ENCODE measurements at places on chromosomes 1 and 21.

GRCh38 chr1:158121604-158122254, 59.0 kb upstream of the CD1D start:
- no peak for DNase-seq

DNA sequence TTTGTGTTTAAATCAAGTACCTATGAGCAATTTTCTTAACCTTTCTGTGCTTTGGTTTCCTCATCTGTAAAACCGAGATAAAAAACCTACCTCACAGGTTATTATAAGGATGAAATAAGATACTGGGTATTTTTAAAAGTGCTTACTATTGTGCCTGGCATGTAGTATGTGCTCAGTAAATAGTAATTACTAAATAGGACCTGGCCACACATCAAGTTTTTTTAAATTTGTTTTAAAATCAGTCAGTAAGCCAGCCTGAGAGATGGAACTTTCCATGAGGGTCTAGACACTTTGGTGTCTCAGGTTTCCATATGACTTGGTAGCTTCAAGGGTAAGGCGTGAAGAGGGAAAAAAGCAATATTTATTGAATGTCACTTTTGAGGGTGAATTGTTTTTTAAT, 7.0 kb upstream of the ATF3 start:
- DNase-seq: no peak

DNA sequence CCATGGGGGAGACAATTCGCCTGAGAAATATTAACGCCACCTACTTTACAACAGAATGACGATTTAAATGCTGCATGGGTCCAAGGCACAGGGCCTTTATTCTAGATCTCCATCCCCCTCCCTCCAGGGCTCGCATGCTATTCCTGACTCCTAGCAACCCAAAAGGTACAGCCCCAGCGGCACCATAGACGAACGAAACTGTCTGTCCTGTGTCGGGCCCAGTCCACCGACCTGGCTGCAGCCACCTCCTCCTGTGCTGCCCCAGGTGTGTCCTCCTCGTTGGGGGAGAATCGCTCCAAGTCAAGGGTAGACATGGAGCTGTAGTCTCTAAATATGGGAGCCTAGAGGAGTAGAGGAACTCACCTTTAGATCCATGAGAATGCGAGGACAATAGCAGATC, 196.5 kb downstream of the TOMM20 start:
- no peak for DNase-seq

DNA sequence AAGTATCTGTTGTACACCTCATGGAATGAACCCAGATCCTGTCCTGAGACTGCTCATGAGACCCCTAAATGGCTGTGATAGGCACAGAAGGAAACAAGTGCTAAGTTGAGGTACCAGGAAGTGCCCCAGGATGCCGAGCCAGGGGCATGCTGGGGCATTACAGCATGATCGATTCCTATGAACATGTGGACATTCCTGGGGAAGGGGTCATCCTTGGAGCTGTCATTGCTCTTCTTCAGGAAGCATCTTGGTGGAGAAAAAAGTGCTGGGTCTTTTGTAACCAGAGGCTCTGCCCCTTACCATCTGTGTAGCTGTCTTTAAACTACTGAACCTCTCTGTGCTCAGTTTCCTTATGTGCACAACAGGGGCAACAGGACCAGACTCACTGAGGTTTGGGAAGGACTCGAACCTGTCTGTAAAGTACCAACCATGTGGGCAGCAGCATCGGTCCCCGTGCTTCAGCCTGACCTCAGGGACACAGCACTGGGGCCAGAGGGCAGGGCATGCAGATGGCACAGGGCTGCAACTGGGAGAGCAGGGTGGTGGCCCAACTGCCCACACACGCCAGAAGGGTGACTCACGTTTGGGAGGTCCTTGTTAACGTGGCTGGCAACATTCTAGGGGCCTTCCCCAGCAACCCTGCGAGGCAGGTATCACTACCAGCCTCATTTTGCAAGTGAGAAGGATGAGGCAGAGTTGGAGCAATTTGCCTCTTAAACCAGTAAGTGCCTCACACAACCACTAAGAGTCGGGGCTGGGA, 142.3 kb upstream of the EDN2 start:
- peak; percentile 53 for DNase-seq

GRCh38 chr1:9589144-9589718, 520 bp downstream of the TMEM201 start:
- peak; percentile 52 for DNase-seq

- no peak for DNase-seq
These were observed 72.9 kb downstream of the AGPAT3 start for GRCh38 chr21:43937891-43938309.

GRCh38 chr21:43315244-43316137, 111.4 kb downstream of the SIK1 start:
- no peak for DNase-seq

DNA sequence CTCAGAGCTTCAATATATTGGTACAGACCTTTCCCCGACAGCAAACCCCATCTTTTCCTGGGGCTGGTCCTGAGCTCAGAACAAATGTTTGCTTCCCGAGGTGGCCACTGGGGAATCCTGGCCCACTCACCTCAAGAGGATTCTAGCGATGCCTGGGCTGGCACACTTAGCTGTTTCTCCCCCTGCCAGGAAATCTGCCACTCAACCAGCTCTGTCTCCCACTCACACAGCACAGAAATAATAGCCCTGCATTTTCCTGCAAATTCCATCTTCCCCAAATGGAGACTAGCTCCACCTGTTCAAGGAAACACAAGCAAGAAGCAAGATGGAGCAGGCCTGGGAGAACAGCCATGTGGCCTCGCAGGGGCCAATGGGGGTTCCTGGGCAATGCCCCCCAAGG, 21.1 kb downstream of the KCNN3 start:
- DNase-seq: no peak

- no peak for DNase-seq
These were observed 3.7 kb downstream of the RORC start for GRCh38 chr1:151827853-151828252.

GRCh38 chr1:183730886-183731573, 73.9 kb upstream of the RGL1 start:
- no peak for DNase-seq

GRCh38 chr1:177278626-177279390, 108.0 kb downstream of the BRINP2 start:
- DNase-seq: no peak

- peak; percentile 9 for DNase-seq
These were observed 43.2 kb upstream of the POFUT2 start for GRCh38 chr21:45330851-45331261.

DNA sequence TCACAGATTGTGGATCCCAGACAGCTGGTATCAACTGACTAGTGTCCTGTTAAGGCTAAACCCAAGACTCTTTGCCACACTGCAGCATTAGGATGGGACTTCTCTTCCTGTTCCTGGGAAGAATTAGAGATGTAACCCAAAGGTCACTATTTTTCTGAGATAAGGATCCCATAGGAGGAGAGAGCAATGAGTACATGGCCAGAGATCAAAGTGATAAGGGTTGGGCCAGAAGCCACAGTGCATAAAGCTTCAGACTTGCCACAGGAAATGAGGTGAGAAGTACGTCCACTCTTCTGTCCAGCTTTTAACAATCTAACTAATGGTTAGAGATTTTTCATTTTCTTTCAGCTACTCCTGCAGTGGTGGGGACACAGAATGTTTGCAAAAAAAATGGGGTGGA, at the start of gene HSD3B1:
TSS of gene HSD3B1 (plus strand) at position 270 of the 400 bp plus-strand sequence. CDS start 267 bp downstream, outside the sequence.
- no peak for DNase-seq

- no peak for DNase-seq
These were observed 14.8 kb downstream of the ARHGEF11 start for GRCh38 chr1:157030728-157031127.

DNA sequence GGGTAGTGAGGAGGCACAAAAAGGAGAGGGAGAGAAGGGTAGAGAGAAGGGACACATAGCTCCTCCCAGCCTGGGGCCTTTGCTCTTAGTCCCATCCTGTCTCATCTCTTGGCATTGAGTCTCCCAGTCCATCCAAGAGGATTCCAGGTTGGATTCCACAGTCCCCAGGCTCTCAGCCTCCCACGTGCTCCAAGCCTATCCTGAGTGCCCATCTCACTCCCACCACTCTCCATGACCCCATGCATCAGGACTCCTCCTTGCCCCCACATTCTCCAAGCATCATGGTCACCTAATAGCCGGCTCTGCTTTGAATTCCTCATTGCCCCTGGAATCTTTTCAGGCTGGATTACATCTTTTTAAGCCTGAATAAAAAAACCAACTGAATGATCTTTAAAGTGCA, 87.9 kb downstream of the DSCAM start:
- no peak for DNase-seq

DNA sequence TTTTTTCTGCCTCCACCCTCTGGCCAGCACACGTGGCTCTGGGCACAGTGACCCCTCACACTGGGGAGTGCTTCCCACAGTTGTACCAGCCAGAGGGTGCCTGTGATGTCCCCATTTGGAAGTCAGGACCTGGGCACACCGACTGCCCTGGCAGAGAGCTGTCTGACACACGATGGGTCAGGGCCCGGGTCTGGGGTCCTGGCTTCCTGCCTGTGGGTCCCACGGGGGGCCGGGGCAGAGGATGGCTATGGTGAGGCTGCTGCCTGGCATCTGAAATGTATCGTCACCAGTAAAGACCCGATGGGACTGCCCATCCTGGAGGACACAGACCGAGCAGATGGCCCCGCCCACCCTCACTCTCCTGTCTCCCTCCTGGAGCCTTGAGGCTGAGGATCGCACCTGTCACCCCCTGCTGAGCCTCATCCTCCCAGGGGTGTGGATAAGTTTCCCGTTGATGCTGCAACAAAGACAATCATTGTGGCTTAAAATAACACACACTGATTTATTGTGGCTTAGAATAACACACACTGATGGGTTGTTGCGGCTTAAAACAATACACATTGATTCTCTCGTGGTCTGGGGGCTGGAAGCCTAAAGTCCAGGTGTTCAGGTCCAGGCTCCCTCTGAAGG, 88.8 kb upstream of the TTC34 start:
- DNase-seq: no peak

GRCh38 chr1:213457733-213458132, 406.7 kb downstream of the RPS6KC1 start:
- no peak for DNase-seq

DNA sequence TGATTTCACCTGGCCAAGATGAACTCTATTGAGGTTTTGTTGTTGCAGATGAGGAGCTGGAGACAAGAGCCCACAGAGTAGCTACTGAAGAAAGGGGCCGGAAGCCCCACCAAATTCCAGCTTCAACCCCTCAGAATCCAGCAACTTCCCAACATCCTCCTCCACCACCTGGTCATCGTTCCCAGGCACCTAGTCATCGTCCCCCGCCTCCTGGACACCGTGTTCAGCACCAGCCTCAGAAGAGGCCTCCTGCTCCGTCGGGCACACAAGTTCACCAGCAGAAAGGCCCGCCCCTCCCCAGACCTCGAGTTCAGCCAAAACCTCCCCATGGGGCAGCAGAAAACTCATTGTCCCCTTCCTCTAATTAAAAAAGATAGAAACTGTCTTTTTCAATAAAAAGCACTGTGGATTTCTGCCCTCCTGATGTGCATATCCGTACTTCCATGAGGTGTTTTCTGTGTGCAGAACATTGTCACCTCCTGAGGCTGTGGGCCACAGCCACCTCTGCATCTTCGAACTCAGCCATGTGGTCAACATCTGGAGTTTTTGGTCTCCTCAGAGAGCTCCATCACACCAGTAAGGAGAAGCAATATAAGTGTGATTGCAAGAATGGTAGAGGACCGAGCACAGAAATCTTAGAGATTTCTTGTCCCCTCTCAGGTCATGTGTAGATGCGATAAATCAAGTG, 14.3 kb downstream of the CD2 start:
- DNase-seq: no peak

- DNase-seq: no peak
These were observed 134.5 kb upstream of the MROH9 start for GRCh38 chr1:170800812-170801211.

GRCh38 chr1:21955501-21956281, 18.6 kb upstream of the HSPG2 start:
- no peak for DNase-seq

DNA sequence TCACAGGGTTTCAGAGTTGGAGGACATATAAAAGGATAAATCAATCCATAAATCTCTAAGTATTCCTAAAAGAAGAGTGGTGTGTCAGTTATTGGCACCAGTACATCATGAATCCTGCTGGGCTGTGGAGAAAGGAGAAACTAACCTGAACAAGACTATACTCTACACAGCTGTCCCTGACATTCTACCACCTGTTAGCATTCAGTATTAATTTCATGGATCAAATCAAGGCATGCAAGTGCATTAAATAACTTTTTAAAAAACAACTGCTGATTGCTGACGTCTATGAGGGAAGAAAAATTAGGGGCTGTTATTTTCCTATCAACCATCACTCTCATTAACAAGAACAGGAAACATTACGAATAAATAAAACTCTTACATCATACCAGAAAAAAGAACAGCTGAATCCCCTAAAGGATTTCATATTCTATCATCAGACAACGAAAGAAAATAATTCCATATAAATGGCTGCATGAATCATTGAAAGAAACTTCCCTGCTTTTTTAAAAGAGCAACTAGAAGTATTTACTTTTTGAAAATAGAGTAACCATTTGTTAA, 121.7 kb downstream of the ATF6 start:
- no peak for DNase-seq

GRCh38 chr21:26846036-26846931, 1.1 kb upstream of the ADAMTS1 start:
- no peak for DNase-seq

DNA sequence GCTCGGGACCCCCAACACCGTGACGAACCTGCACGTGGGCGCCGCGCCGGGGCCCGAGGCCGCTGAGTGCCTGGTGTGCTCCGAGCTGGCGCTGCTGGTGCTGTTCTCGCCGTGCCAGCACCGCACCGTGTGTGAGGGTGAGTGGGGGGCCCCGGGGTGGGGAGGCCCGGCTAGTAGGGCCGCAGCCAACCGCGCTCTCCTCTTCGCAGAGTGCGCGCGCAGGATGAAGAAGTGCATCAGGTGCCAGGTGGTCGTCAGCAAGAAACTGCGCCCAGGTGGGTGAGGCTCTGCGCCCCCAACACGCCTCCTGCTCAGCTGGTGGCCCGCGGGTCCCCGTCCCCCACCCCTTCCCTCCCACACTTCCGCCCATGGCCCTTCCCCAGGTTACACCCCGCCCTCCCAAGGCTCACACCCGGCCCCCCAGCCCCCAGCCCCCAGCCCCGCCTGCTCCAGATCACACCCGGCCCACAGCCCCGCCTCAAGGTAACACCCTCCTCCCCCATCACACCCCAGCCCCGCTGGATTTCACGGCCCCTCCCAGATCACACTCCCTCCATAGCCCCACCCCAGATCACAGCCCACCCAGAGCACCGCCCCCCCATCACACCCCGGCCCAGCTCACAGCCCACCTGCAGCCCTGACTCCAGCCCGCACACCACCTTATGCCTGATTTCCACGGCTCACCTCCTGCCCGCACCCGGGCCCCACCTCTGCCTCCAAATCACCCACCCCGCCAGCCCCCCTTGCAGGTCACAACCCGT, 2.4 kb upstream of the MMP23B start:
- DNase-seq: peak; percentile 66

DNA sequence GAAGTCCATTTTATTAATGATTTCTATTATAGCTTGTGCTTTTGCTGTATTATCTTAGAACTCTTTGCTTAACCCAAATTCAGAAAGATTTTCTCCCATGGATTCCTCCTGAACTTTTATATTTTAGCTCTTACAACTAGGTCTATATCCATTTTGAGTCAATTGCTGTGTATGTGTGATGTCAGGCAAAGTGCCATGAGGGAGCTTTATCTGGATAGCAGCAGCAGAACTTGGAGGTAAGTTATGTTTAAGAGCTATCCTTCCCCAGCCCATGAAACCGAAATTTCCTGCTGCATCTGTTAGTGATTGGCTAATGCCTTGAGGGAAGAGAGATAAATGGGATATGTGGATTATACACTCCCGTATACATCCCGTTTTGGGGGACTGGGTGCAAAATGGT, 29.9 kb downstream of the ADAM30 start:
- DNase-seq: no peak

All from activated naive CD4-positive, alpha-beta T cell treated with anti-CD3 and anti-CD28 coated beads, Interleukin-2, amount 50 U/mL, for 16 hours (primary cell).